Natural killer cell treated with Interleukin-12 subunit alpha and Interleukin-12 subunit beta and Interleukin-15 and Interleukin-18, amount 100 ng/mL, for 72 hours (primary cell): ENCODE measurements at places on chromosomes 7 and 10. TPM values are rescaled to one million over a fixed set of nuclear protein-coding genes. Genes with fewer than 3 reads are reported as not detected.

DNA sequence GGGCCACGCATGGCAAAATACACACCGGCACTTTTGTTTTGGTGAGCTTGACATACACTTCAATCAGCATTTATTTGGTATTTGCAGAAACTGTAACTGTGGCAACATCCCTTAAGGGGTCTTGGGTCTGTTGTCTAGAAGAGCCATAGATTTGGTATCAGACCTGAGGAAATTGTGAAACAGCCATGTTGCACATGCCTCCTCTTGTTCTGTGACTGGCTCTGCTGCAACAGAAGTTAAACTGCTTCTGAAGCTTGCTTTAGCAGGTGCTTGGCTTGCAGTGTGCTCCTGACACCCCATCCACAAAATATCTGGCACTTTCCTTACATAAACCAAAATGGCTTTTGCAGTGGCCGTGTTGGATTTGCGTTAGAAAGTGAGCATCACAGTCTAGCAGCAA lies 247.3 kb downstream of the GATA3 start:
- no peak for DNase-seq

DNA sequence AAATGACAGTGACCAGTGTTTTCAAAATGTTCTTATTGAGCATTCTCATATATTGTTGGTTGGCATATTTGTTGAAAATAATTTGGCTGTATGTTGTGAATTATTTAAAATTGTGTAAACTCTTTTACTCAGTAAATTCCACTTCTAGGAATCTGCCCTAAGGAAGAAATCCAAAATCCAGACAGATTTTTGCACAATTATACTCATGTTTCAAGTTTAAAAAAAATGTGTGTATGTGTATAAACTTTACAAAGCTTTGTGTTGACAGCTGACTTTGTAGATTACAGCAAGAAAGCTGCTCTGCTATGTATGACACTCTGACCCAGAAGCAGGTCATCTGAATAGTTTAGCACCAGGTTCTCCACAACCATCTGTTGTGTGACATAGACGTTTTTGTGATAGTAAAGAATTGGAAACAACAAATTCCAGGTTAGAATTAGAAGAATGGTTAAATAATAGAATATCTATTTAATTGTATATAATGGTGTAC lies 21.6 kb downstream of the KIFBP start:
- DNase-seq, result no peak

- DNase-seq, result no peak
Observed at GRCh38 chr7:143000648-143001047, 26.3 kb downstream of the OR9A2 start.

DNA sequence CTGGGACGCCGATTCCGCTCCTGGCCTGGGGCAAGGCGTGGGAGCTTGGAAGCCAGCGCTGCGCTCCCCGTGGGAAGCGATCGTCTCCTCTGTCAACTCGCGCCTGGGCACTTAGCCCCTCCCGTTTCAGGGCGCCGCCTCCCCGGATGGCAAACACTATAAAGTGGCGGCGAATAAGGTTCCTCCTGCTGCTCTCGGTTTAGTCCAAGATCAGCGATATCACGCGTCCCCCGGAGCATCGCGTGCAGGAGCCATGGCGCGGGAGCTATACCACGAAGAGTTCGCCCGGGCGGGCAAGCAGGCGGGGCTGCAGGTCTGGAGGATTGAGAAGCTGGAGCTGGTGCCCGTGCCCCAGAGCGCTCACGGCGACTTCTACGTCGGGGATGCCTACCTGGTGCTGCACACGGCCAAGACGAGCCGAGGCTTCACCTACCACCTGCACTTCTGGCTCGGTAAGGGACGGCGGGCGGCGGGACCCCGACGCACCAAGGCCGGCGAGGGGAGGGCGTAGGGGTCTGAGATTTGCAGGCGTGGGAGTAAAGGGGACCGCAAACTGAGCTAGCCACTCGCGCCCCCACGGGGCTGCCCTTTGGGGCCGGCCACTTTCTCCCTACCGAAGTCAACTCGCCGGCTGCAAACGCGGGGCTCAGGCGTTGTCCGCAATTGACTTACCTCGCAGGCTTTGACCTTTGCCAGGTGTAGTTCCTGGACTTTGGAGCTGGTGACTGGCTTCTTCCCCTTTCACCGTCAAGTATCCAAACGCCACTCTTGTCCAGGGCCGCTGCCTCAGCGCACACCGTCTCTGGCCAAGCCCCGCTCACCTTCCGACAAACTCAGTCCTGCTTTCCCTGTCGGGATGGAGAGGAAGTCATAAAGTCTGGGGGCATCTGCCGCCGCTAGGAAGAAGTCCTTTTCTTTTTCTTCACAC lies at the start of gene SCIN:
Gene SCIN (plus strand): TSS at position 187 of the 928 bp plus-strand sequence. CDS start 67 bp downstream, at position 254.
- DNase-seq, result no peak

DNA sequence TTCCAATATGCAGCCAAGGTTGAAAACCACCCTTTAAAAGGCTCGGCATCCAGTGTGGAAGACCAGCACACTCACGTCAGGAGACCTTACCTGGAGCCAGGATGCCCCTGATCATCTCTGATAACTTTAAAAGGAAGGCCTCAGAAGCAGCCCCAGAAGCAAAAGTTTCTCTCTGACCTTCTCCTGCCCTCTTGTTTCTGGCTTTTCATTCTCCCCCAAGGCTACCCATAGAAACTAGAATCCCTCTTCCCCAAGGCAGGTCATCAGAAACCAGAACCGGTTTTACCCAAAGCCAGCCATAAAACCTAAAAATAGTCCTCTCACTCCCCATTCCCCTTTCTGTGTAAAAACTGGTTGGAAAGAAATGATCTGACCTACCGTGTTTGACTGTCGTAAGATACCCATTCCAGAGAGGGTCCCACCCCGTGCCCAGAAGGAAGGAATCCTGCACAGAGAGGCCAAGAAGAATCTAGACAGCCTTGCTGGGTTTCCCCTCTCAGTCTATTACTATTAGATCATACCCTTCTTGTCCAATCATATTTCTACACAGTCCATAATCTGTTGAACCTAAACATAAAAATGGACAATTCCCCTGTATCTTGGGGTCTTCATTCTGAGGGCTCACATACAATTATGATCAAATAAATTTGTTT lies 17.5 kb upstream of the TSPAN14 start:
- DNase-seq, result no peak

Gene VWA2
- total RNA-seq, result not detected
